ENCODE measurements at places on chromosomes 12 and 14.
A peak's percentile ranks its signal among the peaks of the same experiment; 100 is the strongest.

DNA sequence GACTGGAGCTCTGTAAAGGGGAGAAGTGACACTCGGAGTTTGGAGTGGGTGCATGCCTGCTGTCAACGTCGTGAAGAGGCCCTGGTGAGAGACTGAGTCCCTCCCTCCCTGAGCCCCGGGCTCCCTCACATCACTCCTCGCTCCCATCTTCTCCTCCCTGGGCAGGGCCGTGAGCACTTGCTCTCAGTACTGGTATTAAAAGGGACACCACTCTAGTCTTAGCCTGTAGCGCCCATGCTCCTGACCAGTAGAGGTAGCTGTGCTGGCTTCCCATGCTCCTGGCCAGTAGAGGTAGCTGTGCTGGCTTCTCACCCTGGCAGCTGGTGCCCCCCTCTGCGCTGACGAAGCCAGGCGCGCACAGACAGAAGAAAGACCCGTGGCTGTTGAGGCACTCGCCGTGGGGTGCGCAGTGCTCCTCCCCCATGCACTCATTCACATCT is 14.7 kb downstream of the ISCA2 start:
- DNase-seq: no peak

DNA sequence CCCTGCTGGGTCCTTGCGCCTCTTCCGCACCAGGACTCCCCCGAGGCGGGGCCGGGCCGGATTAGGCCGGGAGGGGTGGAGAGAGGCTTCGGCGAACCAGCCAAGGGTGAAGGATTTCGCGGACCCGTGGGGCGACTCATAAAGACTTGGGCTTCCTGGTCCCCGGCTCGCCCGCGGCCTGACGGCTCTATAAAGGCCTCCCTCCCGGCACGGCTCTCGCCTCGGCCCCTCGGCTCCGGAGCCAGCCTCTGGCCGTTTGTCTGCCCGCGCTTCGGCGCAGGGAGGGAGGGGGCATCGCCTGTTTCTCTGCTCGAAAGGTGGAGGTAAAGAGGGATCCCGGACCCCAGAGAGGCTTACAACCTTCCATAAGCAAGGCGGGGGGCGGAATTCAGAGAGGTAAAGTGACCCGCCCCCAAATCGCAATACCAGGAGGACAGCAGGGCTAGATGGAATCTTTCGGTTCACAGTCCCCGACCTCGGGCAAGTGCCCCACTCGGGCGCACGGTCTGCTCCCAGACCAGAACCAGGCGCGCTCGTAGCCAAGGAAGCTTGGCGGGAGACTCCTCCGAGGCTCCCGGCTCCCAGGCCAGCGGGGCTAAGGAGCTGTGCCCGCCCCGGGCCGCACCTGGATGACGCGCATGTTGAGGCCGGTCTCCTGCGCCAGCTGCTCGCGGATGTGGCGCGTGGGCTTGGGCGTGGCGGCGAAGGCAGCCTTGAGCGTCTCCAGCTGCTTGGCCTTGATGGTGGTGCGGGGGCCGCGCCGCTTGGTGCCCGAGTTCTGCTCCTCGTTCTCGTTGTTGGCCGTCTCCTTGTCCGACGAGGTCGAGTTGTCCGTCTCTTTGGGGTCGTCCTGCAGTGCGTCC is 3.9 kb downstream of the LHX5 start:
- DNase-seq: no peak

DNA sequence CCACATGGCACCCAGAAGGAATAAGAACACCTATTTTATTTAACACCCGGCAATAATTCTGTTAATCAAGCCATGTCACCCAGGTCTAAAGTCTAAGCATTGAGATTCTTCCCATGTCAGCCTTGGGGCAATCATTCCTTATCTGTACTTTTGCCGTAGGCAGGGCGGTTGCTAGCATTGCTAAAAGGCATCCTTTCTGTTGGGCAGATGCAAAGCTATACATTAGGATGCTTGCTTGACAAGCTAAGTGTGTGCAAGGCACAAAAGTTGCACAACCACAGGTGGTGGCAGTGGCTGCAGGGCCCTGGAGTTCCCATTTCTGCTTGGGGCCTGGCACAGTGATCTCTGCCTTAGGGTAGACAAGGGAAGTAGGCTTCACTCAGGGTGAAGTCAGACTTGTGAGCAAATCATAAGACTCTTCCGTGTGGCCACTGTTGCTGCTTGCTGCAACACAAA is 12.5 kb upstream of the GALNT6 start:
- DNase-seq: peak; percentile 85

GRCh38 chr12:26238341-26239121 is 43.2 kb downstream of the SSPN start:
- DNase-seq: no peak

DNA sequence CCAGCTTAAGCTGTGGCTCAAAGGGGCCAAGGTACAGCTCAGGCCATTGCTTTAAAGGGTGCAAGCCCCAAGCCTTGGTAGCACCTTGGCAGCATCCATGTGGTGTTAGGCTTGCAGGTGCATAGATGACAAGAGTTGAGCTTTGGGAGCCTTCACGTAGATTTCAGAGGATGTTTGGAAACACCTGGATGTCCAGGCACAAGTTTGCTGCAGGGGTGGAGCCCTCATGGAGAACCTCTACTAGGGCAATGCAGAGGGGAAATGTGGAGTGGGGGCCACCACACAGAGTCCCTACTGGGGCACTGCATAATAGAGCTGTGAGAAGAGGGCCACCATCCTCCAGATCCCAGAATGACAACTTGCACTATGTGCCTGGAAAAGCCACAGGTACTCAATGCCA is 37.9 kb downstream of the GLIPR1L2 start:
- no peak for DNase-seq

- no peak for DNase-seq
Measured at GRCh38 chr12:48869191-48869590, 3.5 kb upstream of the RND1 start.

GRCh38 chr14:71206123-71206522 is 298.9 kb downstream of the PCNX1 start:
- no peak for DNase-seq

- DNase-seq: no peak
Measured at GRCh38 chr14:22597771-22598098, 365 bp upstream of the ABHD4 start.

Measured in suppressor macrophage treated with lipopolysaccharide for 4 hours (primary cell).